ENCODE measurements at places on chromosomes 1 and 21.
A peak's percentile ranks its signal among the peaks of the same experiment; 100 is the strongest.

- DNase-seq = peak; percentile 48
Measured at GRCh38 chr1:215417122-215417521, 150.0 kb upstream of the KCTD3 start.

GRCh38 chr1:32651461-32652073, 559 bp downstream of the RBBP4 start:
- DNase-seq = no peak

GRCh38 chr1:236508593-236509027, 15.2 kb upstream of the LGALS8 start:
- DNase-seq = no peak

DNA sequence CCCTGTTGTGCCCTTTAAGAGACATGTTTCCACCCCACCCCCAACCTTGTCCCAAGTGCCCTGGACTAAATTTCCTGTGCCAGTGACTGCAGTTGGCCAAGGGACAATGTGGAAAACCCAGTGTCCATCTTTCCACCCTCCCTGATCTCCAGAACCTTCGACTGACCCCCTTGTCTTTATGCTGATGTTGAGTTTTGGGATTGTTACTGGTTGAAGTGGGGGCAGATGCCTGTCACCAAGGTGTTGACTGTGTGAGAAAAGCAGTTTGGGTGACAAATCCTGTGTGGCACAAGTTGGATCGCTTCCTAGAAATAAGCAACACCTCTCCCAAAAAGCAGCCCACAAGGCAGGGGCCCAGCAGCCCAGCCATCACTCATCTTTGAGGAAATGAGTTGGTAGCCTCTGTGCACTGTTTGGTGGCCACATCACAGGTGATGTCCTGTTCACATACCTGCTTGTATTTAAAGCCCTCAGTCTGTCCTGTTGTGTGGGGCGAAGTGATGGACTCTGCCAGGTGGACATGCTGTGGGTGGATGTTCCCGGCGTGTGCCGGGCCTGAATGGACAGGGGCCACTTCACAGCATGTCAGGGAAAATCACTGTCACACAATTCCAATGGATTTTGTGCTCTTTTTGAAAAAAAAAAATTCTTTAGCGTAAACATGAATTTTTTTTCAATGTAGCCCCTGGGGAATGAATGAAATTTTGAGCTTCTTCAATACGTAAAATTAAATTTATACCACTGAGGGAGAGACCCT, 6.6 kb upstream of the MIIP start:
- DNase-seq = no peak

DNA sequence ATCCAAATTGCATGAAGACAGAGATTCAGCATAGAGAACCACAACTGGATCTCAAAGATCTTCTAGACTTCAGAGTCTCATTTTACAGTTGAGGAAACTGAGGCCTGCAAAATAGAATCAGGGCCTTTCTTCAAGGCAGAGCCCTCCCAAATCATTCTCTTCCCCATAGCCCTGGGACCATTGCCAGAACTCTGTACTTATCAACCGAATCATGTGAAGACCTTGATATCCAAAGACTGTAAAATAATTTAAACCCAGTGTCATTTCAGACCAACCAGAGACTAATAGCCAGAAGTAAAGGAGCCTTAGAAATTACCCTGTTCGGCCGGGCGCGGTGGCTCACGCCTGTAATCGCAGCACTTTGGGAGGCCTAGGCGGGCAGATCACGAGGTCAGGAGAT, 90.1 kb downstream of the DTL start:
- DNase-seq = no peak

Data from bronchial epithelial cell (primary cell).